CD4-positive, alpha-beta T cell treated with Interleukin-1 beta for 1 hour (primary cell): ENCODE measurements at places on chromosomes 12 and 14.

GRCh38 chr14:66758031-66758613, 250.2 kb downstream of the GPHN start:
- no peak for DNase-seq

- no peak for DNase-seq
Observed at GRCh38 chr12:131218923-131219669, 265.4 kb downstream of the ADGRD1 start.

DNA sequence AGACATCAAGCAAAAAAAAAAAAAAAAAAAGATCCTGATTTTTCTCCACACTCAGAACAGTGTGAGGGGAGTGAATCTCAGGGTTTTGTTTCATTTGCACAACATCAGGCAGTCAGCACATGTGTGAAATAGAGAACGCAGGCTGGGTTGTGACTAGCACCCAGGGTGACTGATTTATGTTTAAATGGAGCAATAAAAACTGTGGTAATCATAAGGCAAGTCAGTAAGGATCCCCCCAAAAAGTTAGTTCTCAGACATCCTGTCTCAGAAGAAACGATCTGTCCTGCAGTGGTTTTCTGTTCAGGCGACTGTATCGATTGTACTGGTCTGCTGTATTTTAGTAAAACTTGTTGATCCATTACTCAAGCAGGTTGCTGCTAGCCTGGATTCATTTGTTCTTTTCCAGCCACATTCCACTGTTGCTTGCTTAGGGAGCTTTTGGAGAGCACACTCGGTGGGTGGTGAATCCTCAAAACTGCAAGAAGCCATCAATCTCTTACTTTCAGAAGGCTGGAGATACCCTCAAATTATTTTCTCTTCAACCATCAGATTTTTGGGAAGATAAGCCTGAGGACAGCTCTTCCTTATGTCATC, 107.1 kb downstream of the DACT1 start:
- DNase-seq, result no peak

DNA sequence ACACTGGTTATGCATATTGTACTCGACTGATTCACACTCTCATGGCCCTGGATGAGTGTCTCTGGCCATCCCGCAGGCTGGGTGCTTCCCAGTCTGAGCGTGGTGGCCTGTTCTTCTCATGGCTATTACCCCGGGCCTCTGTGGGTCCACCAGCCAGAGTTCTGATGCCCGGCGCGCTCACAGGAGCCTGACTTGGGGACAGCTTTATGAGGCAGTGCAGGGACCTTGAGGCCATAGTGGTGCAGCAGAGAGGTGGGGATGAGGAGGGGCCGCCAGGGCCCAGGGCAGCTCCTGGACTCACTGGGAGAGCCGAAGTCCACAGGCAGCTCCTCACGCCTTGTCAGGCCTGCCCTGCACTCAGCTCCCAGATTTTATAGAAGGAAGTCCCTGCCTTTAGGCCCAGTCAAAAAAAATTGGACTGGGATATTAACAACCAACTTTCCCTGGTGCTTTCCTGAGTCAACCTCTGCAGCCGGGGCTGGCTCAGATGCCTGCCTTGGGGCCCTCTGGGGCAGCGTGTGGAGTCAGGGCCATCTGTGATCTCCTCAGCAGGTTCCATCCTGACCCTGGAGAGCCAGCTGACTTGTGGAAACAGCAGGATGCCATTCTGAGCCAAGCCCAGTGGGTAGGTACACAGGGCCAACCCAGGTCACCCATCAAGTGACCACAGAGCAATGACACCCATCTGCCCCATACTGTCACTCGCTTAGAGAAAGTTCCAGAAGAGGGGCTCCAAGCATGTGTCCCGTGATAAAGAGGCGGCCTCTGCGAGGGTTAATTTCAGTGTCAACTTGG, 89.4 kb upstream of the DIO3 start:
- no peak for DNase-seq

DNA sequence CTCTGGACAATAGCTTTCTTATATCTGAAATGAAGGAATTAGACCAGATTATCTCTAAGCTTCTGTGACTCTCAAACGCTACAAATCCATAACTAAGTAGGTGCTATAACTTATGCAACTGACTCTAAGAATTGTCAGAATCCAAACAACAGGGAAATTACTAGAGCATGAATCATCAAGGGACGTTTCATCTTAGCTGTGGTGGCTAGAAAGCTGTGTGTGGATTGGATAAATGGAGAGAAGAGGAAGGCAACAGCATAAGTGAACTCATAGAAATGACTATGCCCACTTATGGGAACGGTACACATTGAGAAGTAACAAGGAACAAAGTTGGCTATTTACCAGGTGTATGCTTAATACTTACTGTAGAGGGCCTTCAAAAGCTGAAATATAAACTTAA, 96.0 kb upstream of the NEDD1 start:
- no peak for DNase-seq

DNA sequence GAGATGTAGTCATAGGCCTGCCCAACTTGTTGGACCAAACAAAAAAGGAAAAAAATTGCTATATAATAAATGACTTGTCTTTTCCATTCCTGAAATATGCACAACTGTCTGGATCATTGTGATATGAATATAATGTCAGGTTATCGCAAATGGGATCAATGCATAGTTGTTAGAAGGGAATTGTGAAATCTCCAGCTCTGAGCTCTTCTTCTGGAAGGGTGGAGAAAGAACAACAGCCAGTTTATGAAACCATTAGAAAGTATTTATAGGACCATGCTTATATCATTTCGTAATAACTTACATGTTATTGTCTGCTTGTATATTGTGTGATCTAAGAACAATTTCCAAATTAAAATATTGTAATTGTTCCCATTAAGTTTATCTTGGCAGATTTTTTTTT, 35.7 kb upstream of the HIF1A start:
- no peak for DNase-seq

- no peak for DNase-seq
Observed at GRCh38 chr12:123160801-123161487, 10.1 kb upstream of the PITPNM2 start.

GRCh38 chr12:65632131-65632855, 192.0 kb upstream of the HMGA2 start:
- no peak for DNase-seq

DNA sequence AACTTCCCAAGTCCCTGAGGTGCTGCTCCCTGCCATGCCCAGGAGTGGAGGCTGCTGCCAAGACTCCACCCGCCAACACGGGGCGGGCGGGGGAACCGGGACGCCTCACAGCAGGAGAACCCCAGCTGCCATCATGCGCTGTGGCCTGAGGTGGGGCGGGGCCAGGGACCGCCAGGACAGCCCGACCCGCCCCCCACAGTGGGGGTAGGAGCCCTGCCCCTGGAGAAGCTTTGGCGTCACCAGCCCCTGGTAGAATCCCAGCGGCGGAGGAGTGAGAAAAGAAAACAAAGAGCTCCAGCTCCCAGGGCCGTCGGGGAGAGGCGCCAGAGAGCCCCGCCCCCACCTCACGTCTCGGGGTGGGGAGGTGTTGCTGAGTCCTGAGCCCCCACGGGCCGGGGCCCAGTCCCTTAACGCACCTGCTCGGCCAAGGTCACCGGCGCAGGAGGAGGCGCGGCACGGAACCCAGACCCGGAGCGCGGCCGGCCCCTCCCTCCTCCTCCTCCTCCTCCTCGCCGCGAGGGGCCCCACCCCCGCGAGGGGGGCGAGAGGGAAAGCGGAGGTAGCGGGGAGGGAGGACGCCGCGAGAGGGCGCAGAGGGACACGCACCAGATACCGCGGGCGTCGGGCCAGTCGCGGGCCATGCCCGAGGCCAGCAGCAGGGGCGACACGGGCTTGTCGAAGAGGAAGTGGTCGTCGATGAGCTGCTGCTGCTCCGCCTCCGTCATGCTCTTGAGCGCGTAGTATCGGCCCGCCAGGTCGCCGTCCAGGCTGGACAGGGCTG, 1.8 kb downstream of the CKB start:
- DNase-seq, result peak; percentile 80

GRCh38 chr12:59084511-59085375, 164.4 kb upstream of the LRIG3 start:
- DNase-seq, result no peak

DNA sequence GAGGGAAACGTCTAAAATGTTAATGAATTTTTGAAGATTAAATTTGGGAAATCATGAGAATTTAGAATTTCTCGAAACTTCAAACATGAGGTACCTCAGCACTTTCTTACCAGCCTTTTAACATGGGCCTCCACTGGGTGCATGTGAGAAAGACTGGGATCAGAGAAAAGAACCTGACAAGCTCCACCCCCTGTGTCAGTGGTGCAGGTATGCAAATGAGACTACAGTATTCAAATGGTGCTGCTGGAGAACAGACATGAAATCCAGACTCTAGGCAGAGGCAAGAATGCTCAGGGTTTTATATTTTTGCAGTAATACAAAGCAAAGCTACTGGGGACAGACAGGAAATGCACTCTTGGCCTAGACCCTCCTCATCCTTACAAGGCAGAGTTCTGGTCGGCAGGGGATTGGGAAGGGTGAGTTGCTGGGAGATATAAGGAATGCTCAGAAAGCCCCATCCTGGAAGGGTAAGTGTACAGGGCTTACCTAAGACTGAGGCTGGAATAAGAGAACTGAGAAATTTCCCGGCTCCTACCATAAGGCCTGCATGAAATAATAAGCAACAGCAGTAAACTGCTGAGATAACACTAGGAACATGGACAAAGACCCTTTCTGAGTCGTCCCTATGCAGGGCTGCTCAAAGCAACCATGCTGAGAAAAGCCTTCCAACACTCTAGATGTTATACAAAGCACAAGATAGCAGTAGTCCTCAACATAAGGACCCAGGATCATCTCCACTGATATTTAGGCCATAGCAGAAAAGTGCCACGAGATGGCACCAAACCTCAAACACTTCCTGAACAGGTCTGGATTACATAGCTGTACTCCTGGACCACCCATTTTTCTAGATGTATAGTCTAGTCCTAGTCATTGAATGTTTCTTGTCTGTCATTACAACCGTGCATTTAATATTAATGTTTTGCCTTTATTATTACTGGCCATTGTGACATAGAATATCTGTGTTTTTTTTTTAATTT, 260.8 kb downstream of the RASSF9 start:
- DNase-seq, result no peak

- no peak for DNase-seq
Observed at GRCh38 chr14:22118899-22119477, 445.4 kb upstream of the OR4E1 start.

- peak; percentile 8 for DNase-seq
Observed at GRCh38 chr14:89304972-89305703, 111.9 kb downstream of the FOXN3 start.

GRCh38 chr12:20601668-20602280, 93.4 kb upstream of the SLCO1C1 start:
- DNase-seq, result no peak
